Activated T-cell treated with anti-CD3 and anti-CD28 coated beads, Interleukin-2, amount 50 U/mL, for 48 hours (primary cell): ENCODE measurements at places on chromosomes 6 and 20.

GRCh38 chr6:158908606-158909005, 89.4 kb upstream of the EZR start:
- DNase-seq, result no peak

DNA sequence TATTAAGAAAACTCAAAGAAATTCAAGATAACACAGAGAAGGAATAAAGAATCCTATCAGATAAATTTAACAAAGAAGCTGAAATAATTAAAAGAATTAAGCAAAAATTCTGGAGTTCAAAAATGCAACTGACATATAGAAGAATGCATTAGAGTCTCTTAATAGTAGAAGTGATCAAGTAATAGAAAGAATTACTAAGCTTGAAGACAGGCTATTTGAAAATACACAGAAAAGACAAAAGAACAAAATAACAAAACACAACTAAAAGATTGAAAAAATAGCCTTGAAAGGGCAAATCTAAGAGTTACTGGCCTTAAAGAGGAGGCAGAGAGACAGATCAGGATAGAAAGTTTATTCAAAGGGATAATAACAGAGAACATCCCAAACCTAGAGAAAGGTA, 12.1 kb downstream of the SNX14 start:
- no peak for DNase-seq

DNA sequence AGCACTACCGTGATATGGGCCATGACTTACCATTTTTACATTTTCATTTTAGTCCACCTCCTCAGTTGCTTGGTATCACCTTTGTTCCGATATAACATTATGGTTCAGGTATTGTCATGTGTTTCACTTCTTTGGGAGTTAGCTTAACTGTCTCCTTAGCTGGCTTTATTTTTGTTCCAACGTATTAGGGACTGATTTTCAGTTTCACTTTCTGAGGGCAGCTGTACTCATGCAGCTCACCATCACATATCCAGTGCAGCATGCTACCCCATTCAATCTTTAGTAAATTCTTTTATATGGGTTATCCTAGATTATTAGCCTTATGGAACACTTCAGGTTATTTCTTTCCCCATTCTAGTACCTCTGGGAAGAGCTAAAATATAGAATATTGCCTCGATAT, 362.2 kb upstream of the IRAK1BP1 start:
- no peak for DNase-seq

DNA sequence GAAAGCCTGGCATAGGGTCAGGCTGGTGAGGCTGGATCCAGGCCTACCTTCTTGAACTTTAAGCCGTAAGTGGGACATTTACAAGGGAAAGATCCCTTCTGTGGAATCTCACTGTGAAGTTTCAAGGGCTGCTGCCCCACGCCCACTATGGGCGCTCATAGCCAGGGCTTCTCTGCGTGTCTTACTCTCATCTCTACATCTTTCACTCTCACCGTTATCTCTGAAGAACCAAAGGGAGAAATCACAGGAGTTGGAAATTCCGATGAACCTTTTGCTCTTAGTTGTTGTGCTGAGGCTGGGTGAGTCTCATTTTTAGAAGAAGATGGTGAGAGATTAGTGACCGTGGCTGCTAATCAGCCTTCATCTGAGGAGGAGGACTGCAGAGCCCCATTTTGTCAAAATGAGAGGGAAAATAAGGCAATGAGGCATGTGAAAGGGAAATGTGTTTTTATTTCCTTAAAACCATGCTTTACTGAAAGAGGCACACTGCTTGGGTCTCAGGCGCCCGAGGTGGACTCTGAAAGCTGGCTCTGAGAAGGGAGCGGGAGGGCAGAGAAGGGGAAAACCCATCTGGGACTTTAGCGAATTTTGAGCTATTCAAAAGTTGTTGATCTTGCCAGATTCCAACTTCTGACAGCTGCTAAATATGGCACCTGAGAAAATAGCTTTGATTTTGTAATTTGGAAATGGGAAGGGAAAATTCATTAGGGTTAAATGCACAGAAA, 301.5 kb downstream of the CLIC5 start:
- DNase-seq, result peak; percentile 72
